NCI-H446 (cell line): ENCODE measurements at places on chromosomes 2 and 18.

DNA sequence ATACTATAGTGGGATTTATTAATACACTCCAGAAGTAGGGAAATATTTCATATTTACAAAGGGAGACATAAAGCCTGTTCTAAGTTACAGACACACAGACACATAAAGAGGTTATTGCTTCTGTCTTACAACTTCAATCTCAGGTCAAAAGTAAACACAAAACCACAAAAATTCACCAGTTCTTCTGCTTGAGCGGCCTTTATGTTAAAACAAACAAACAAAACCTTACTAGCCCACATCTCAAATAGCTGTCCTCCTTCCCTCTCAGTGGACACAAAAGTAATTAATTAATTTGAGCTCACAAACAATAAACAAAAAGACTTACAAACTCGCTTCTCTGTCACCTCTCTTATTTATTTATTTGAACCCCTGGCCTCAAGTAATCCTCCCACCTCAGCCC is 1.5 kb upstream of the ASNSD1 start:
- no peak for DNase-seq

GRCh38 chr2:120625865-120626560 is 109.7 kb upstream of the GLI2 start:
- DNase-seq = no peak

GRCh38 chr18:21452796-21453510 is 147.6 kb downstream of the ESCO1 start:
- no peak for DNase-seq

- DNase-seq = no peak
Observed at GRCh38 chr2:241724259-241724974, 10.0 kb upstream of the D2HGDH start.

GRCh38 chr2:182324665-182325064 is 102.2 kb downstream of the PDE1A start:
- peak; percentile 20 for DNase-seq

GRCh38 chr2:224837558-224837957 is 121.4 kb upstream of the CCDC195 start:
- DNase-seq = no peak

DNA sequence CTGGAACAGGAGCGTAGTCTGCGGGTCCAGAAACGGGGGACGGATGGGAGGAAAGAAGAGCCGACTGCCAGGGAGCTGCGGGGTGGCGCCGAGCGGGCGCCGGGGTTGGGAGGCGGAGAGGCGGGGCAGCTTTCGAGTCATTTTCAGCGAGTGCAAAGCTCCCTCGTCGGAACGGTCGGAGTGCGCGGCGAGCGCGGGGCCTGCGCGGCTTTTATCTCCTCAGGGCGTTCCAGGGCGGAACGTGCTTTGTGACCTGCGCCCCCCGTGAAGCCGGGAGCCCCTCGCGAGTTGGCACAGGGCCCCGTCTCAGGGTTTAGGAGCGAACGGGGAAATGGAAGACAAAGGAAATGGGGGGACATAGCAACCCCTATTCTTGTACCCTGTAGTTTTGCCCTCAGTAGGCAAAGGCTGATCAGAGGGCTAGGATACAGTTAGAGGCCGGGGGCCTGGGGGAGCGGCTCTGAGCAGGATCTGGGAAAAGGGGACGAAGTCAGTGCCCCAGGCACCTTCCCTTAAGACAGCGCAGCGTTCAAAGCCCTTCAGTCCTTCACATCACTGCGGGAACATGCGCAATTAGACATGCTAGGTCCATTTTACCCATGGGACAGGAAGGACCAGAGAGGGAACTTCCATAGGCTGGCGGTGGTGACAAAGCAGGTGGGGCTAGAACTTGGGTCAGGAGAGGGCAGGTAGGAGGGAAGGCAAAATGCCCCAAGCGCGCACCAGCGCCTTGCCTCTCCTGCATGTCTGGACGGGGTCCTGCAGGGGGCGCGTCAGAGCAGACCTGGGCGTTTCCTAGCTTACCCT is 60.1 kb upstream of the IL1RL1 start:
- no peak for DNase-seq

- DNase-seq = no peak
Observed at GRCh38 chr18:70334728-70335329, 46.0 kb downstream of the SOCS6 start.

- peak; percentile 20 for DNase-seq
Observed at GRCh38 chr18:41553716-41554115, 401.3 kb upstream of the PIK3C3 start.

- DNase-seq = no peak
Observed at GRCh38 chr2:235418918-235419317, 74.9 kb upstream of the AGAP1 start.

DNA sequence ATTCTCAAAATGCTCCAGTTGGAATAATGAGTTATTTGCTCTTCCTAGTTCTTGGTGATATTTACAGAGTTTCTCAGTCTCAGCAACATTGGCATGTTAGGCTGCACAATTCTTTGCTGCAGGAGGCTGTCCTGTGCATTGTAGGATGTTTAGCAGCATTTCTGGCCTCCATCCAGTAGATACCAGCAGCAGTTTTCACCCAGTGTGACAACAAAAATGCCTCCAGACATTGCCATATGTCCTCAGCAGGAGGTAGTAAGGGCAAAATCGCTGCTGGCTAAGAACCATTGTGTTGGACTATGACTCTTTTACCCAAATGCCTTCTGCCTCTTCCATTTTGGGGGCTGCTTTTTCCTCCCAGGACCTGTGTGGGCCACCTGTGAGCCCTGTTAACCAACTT is 50.4 kb downstream of the PAX8 start:
- DNase-seq = peak; percentile 60

DNA sequence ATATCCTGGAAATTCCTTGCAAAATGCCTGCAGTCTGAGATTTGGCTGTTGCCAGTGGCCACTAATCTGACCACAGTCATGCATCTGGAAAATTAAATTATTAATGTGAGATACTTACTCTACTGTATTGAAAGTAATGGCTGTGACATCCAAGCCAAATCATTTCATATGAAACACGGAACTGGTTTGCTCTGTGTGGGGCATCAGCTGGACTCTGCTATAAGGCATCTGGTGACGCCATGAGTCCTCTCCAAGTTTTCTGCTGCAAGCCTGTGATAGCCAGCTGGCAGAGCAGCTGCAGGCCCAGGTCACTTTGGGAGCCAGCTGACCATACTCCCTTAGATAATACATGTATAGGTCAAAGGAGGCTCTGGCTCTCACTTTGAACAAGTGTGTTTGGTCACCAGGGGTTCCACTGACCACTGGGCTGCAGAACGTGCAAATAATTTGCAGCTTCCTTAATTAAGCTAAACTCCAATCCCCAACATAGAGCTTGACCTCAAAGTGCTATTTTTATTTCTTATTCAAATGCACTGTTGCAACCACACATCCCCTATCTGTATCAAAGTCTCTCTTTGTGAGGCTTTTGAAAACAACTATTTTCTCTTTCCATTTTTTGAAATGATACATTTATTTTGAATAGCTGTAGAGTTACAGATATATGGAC is 152.9 kb downstream of the NCKAP5 start:
- DNase-seq = no peak

GRCh38 chr2:228600265-228600664 is 418.8 kb upstream of the SPHKAP start:
- no peak for DNase-seq

GRCh38 chr2:154457286-154457685 is 241.2 kb upstream of the KCNJ3 start:
- DNase-seq = no peak

DNA sequence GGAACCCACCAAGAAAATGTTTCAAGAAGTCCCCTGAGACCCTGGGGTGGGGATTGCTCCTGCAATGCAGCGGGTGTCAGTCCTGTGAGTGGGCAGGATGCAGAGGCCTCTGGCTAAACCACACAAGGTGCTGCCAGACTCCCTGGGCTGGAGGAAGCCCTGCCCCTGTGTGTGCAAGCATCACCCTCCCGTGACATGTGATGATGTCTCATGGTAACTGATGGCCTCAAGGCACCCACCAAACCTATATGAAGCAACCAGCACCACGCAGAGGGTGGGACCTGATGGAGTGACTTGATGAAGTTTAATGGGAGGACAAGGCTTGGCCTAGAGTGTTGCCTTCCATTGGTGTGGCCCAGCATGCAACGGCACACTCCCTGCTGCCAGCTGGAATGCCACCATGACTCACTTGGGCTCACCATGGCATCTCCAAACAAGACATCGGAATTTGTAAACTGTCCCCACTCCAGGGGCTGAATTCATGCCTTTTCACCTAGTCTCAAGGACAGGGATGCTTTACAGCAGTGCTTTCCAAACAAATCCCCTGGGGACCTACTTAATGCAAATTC is 8.7 kb upstream of the SLC14A1 start:
- DNase-seq = no peak

DNA sequence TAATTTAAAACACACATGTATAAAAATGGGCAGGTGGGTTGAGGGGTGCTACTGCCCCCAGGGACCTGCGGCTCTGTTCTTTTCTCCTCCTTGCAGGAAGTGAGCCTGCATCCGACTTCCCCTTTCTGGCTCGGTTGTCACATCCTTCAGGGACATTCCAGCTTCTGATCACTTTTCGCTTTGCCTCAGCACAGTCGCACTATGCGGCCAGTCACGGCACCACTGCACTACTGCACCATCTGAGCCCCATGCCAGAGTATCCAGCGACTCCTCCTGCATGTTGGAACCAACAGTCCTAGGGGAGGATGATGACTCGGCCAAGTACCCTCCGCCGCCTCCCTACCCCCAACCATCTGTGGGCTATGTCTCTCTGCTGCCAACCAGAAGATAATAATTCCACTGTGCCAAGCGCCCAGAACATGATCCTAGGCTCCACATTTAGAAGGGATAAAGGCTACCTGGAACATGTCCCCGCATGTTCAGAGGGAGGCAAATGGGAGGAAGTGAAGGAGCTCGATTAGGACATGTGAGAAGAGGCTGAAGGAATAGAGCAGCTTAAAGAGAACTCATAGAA is 17.6 kb downstream of the CDC42EP3 start:
- DNase-seq = peak; percentile 94

GRCh38 chr2:71962911-71963694 is 184.6 kb downstream of the CYP26B1 start:
- no peak for DNase-seq

GRCh38 chr2:3434654-3435053 is 55.2 kb downstream of the TRAPPC12 start:
- no peak for DNase-seq

DNA sequence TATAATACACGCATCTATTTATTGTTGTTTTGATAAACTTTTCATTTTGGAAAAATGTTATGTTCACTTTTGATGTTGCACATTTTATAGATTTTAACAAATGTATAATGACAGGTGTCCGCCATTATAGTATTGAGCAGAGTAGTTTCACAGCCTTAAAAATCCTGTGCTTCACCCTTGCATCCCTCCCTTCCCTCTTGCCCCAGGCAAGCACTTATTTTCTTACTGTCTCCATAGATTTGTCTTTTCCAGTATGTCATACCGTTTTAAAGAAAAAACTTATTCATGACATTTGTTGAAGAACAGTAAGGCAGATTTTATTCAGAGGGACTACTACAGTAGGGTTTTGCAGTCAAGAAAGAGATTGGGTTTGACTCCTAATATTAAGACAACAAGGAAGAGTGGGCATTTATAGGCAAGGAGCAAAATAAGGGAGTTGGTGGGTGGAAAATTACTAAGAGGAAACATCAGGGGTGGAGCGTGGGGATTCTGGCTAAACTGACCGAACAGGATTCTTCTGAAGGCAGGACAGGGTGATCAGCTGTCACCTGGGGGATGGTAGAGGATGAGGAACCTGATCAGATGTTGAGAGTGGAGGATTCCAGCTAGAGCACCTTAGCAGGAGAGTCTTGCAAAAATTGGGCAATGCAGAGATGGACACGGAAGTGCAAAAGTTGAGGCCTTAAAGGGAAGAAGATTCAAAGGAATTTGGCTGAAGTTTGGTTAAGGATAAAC is 108.8 kb downstream of the NCK2 start:
- no peak for DNase-seq

DNA sequence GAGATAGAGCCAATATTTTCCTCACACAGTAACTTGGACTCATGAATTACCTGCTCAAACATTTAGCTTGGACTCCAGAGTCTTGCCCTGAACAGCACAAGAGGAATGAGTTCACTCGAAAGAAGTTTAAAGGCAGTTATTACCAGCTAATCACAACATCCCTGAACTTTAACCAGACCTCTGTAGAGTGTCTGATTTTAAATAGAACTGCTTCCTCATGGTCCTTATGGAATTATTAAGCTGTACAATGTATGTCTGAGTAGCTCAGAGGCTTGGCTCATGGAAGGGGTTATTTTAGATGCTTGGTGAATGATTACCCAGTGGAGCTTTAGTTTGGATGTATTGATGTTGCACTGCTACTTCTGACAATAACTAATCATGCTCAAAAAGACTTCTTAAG is 183.1 kb downstream of the FMNL2 start:
- no peak for DNase-seq

DNA sequence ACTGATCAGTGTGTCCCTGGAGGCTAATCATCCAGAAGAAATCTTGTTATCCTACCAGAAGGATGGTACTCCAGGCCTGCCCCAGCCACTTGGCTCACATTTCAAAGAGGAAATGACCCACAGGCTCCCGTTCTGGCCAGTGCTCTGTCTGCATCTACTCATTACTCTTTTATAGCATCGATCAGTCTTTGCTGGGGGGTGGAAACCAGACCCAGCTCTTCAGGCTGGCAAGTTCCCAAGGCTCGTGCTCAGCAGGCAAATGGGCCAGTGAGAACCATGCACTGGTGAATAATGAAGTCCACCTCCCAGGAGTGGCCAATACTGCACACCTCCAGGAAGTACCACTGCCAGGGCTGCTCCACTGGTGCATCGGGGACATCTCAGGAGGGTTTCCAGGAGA is 38.8 kb downstream of the DNER start:
- no peak for DNase-seq

DNA sequence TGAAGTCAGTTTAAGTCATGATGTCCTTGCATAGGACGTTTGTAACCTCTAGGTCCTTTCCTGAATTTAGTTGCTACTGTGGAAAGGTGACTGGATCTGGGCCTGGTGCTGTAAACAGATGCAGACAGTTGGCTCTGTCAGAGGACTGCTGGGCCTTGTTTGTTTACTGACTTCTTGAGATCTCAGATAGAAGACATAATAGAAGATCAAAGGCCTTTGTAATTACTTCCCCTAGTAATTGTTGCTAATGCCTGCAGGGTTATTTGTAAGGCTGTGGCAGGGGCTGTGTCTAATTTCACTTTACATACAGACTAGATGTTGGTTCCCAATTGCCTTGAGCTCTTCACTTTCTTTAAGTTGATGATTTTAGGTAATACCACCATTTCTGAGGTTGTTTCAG is 42.5 kb downstream of the LYPD6B start:
- DNase-seq = no peak

GRCh38 chr18:35303610-35304009 is 13.6 kb upstream of the ZSCAN30 start:
- DNase-seq = no peak

DNA sequence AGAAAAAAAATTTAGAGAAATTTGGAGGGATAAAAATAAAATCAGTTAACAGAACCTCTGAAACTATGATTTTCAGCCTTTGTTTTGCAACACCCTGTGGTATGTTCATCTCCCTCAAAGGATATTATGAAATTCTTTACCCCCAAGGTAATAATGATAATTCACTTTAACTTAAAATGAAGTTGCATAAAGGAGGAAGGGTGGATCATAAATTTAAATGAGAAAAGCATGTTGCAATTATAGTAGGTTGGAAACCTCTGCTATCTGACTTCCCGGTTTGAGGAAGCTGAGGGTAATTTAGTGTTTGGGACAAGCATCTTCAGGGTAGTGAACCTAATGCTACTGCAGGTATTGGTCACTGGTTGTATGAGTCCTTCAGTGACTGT is 102.9 kb downstream of the BABAM2 start:
- DNase-seq = no peak
